NCI-H187 (cell line): ENCODE measurements at places on chromosomes 12 and 14.

GRCh38 chr14:44833376-44834060, 128.2 kb downstream of the KLHL28 start:
- DNase-seq = no peak

GRCh38 chr12:105729926-105730325, 399.4 kb downstream of the C12orf75 start:
- no peak for DNase-seq

GRCh38 chr12:92278378-92278828, 132.8 kb upstream of the BTG1 start:
- DNase-seq = no peak

DNA sequence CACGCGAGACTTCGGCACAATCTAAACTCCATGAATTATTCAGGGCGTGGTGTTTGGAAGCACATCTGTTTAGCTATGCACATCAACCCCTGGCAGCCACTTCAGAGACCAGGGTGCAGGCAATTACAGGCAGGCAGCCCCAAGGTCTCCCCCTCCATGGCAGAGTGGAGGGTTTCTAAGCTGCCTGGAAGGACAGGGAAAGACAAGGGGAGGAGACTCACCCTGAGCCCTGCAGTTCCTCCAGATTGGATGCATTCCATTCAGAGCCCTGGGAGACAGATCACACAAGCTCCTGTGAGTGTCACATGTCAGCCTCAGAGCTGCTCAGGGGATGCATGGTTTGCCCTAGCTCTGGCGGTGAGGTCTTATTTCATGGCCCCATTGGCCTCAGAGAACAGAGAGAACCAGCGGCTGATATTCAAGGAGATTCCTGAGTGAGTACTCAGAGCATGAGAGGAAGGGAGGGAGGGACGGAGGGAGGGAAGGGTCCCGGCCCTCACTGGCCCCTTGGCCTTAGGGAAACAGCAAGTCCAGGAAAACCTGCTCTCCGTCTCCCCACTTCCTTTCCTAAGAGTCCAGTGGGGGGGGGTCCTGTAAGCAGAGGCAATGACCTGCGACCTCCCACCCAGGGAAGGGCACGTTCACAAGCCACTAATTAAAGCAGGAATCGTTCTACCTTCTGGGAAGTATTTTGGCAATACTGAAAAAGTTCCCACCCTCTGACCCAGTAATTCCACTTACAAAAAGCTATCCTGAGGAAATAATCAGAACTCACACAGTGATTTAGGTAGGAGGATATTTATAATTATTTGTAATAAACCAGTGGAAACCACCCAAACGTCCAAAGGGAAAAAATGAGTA, 55.1 kb downstream of the SSH1 start:
- DNase-seq = no peak

- DNase-seq = no peak
Observed at GRCh38 chr14:40248671-40249070, 816.4 kb upstream of the FBXO33 start.

- no peak for DNase-seq
Observed at GRCh38 chr14:63673886-63674497, 32.3 kb upstream of the WDR89 start.

- DNase-seq = no peak
Observed at GRCh38 chr12:104189915-104190555, 25.5 kb upstream of the TXNRD1 start.

- DNase-seq = no peak
Observed at GRCh38 chr12:67014642-67015041, 254.5 kb upstream of the CAND1 start.

DNA sequence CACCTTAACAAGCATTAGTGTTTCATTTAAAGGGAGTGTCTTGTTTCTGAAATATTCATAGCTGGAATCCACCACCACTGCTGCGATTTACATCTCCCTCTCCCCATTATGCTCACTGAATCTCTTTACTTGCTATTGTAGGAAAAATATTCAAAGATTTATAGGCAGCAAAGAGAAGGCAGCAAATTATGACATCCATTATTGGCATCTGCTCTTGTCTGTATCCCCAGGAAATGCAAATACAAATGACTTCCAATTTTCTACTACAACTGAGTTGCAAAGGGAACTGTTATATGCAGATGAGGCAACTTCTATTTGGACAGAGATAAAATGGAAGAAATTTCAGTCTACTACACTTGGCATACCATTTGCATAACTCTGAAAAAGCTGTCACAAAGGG, 88.4 kb upstream of the PRKD1 start:
- no peak for DNase-seq

- DNase-seq = no peak
Observed at GRCh38 chr12:46998811-46999368, 80.5 kb upstream of the PCED1B start.

DNA sequence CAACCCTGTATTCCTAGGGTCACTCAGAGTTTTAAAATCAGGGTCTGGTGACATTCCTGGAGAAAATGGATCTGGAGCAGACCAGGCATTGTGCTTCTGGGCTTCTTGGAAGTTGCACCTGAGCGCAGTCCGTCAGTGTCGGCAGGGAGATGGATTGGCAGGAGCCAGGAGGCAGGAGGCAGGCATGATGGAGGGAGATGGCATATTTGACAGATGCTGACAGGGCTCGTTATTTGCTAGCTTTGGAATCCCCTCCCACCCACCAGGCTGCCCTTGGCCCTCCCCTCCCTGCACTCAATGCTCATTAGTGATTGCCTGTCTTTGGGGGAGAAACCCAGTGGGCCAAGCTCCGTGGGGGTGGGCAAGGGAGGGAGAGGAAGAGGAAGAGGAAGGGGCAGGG, 4.7 kb downstream of the CISTR start:
- no peak for DNase-seq

- no peak for DNase-seq
Observed at GRCh38 chr14:94322648-94323570, at the start of gene SERPINA6. SERPINA6 (minus strand) TSS chr14:94323336; CDS start chr14:94314648, 8,688 bp downstream.

DNA sequence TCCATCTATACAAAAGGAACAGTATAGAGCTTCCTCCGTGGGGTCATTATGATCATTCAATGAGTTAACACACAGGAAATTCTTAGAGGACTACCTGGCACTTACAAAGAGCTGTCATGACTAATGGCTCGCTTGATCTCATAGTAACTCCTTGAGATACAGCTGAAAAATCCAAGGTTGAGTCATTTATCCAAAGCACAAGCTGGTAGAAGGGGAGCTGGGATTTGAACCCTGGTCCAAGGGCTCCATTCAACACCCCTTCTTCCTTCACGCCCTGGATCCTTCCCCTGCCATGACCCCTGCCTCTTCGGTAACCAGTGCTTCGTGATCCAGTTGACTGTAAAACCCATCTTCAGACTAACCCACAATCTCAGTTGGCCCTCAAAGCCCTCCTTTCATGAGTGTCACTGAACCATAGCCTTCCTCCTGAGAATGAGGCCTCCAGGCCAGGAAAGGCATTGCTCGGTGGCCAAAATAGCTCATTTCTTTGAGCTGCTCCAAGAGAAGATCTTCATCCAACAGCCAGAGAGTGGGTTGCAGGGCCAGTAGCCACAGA, 7.8 kb downstream of the ZFP36L1 start:
- no peak for DNase-seq

DNA sequence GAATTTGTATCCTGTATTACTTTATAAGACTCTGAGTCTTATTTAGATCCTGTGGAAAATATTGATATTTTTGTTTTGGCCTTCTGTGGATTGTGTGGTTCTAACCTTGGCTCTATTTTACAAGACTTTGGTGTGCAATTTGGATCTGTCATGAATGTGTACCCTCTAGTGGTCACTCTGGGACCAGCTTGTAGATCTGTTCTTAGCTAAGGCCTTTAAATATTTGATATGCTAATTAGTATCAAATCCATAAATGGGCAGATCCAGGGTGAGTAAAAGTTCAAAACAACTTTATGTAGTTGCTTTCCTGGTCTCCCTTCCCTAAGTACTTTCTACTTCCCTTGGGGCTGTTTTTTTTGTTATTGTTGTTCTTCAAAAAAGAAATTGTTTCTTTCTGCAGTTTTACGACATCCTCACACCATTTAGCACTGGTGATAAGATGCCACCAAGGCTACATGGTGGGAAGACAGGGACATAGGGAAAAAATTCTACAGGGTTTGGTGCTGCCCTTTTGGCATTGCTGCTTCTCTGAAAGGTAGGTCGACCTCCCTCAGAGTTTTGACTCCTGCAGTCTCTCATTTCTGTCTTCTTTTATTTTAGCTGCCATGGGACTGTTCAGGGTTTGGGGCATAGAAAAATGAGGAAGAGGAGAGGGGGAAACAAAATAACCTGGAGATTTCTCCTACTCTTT, 238.5 kb downstream of the GPHN start:
- DNase-seq = no peak

GRCh38 chr14:25004389-25004809, 45.5 kb downstream of the STXBP6 start:
- no peak for DNase-seq

GRCh38 chr14:60356906-60357550, 108.0 kb downstream of the PPM1A start:
- DNase-seq = no peak

- DNase-seq = peak; percentile 92
Observed at GRCh38 chr12:57175428-57176138, 28.2 kb upstream of the LRP1-AS start.

GRCh38 chr14:56339855-56340701, 221.9 kb downstream of the PELI2 start:
- peak; percentile 32 for DNase-seq

DNA sequence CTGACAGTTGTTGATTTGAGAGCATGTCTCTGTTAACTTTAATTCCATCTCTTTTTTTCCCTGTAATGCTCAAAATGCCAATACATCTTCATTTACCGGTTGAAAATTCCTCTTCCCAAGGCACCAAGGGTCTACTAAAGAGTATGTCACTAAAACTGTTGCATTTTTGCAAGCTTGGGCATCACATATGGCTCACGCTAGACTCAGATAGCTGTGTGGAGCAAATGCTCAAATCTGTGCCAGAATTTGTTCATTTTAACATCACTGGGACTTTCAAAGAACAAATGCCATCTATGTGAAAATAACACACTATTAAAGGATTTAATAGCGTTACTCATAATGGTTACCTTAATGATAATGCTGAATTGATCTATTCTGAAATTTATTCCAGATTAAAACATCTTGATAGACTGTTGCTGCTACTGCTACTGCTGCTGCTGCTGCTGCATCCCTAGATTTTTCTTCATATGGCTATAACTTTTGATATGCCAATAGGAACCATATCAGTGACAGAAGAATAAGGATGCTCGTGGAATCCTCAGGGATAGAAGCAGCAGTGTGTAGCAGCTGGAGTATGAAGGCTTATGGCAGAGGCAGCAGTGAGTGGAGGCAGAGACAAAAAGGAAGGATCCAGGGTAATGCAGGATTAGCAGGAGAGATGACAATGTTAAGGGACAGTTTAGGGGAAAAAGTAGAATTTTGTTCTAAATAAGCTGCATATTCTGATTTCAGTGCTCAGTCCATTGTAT, 57.3 kb downstream of the MGAT4C start:
- no peak for DNase-seq

DNA sequence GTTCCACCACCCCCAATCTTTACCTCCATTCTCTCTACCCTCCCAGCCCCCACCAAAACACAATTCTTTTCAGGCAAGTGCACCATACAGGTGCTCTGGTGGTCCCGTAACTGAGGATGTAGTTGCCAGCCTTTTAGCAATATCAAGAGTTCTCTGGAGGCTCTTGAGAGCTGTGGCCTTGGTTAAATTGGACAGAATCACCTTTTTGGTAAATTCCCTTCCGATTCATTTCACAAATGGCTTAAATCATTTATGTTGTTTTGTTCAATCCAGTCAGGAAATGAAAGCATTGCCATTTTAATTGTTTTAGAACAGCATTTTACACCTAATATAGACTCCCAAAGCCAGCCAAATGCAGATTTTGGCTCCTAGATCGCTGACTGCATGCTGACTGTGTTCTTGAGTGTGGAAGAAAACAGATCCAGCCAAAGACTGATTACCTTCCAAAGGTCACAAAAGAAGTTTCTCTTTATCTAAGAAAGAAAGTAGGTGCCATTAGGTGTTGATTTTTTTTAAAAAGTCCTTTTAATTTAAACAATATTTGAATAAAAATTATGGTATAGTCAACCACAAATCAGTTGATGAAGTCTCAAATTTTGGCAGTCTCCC, 25.6 kb downstream of the CRADD start:
- no peak for DNase-seq

DNA sequence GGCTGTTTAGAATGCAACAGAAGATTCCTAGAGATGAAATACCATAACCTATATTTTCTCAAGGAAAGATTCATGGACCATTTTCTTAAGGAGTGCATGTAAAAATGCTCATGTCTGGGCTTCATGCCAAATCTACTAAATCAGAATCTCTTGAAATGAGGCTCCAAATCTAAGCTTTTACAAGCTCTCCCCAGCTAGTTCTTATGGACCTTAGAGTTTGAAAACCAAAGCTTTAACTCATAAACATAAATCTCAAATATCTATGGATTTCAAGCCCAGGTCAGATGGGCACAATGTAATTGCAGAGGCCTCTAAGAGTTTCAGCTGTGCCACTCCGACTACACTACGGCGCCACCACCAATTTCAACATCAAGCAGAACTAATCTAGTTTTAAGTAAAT, 117.3 kb upstream of the CAND1 start:
- DNase-seq = no peak

- DNase-seq = no peak
Observed at GRCh38 chr14:35044939-35045797, 904 bp upstream of the FAM177A1 start.

DNA sequence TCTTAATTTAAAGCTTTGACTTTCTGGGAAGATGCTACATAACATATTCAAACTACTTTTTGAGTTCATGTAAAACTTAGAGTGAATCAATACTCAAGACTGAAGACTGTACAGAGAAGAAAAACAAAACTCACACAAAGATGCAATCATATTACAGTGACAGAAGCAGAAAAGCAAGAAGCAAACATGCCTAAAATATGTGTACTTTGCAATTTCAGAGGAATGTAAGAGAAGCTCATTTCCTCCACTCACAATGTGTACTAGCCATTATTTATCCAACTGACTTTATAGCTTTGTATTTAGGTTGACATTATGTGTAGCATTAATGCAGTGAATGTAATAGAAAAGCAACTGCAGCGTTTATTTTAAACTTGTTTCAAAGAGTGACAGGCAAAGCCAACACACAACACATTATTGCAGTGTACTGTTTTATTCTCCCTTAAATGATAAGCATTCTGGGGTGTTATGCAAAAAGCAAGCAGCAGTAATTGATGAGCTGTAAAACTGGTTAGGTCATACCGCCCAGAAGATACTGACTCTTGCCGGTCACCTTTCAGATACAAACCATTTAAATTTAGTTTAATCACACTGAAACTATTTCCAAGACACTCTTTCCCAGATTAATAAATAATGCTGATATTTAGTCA, 88.2 kb upstream of the PAWR start:
- no peak for DNase-seq

GRCh38 chr12:85697003-85697402, 139.2 kb downstream of the RASSF9 start:
- no peak for DNase-seq

GRCh38 chr12:130859161-130859560, 12.7 kb upstream of the RAN start:
- DNase-seq = no peak

DNA sequence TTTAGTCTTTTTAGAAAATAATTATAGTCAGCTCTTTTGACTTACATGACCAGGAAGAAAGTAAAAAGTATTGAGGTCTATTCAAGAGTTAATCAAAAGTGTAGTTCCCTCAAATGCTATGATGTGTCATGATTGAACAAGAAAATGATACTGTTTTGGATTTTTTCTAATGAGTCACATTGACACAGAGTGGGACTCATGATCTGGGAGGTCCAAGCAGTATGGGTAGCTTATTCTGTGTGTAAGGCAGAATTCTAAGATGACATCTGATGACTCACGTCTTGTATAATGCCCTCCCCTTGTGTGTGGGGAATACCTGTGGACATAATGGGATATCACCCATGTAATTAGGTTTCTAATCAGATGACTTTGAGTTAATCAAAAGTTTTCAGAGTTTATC, 178.1 kb upstream of the DDHD1 start:
- DNase-seq = no peak
